Right ventricle myocardium inferior (tissue), 1 donor: ENCODE measurements at places on chromosomes 11 and 22. TPM values are rescaled to one million over a fixed set of nuclear protein-coding genes. Genes with fewer than 3 reads are reported as not detected.

DNA sequence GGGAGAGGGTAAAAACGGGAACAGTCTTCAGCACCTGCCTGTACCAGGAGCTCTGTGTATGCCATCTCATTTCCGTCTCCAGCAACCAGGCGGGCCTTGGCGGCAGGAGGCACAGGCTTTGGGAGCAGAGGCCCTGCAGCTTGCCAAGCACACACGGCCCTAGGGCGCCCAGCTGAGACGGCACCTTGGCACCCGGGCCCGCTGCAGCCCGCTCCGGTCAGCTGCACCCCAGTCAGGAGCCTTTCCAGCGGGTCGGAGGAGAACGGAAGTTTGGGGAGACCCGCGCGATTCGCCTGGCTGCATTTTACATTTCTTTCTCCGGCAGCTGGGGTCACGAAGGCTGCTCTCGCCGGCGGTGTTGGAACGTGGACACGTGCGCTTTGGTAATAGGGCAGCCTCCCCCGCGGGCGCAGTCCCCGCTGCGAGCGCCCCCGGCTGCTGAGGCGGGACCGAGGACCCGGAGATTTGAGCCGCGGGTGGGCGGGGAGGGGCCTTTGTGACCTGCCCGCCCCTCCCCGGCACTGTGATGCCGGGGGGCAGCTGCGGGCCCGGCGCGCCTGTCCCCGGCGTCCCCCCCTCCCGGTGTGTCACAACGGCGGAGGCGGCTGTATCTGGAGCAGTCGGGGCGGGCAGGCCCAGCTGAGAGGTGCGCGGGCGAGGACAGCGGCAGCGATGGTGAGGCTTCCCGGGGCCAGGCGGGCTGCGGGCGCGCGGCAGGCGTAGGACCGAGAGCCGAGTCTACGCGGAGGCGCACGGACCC, at the start of gene TUBA8:
TSS of gene TUBA8 (plus strand) at position 616 of the 760 bp plus-strand sequence. CDS start at position 673, 57 bp downstream.
- DNase-seq, result peak; percentile 76

- no peak for DNase-seq
Measured at GRCh38 chr22:25898707-25899365, 156.8 kb downstream of the MYO18B start.

GRCh38 chr11:79344753-79345294, 96.0 kb downstream of the TENM4 start:
- DNase-seq, result no peak

GRCh38 chr11:111736621-111737443, 29.4 kb downstream of the PPP2R1B start:
- no peak for DNase-seq

DNA sequence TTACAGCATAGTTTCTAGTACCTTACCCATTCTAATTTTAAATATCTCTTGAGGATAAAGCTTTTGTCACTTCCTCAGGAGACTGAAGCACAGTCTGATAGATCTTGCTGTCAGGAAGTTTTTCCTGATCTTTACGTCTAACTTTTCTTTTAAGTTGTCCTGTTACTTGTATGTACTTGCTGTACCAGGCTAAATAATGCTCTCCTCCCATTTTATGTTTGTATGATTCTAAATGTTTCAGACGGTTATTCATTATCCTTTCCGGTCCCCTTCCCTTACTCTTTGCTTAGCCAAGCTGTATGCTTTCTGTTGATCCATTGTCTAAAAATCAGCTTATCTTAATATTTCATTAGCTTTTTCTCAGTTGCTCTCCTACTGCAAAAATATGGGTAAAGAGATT, 6.0 kb downstream of the ARHGEF12 start:
- no peak for DNase-seq

- peak; percentile 75 for DNase-seq
Measured at GRCh38 chr22:24049211-24049610, 38.1 kb downstream of the CABIN1 start.

- no peak for DNase-seq
Measured at GRCh38 chr11:117702946-117703598, 93.9 kb downstream of the DSCAML1 start.

GRCh38 chr11:86070142-86071056, 1.5 kb upstream of the PICALM start:
- DNase-seq, result no peak

DNA sequence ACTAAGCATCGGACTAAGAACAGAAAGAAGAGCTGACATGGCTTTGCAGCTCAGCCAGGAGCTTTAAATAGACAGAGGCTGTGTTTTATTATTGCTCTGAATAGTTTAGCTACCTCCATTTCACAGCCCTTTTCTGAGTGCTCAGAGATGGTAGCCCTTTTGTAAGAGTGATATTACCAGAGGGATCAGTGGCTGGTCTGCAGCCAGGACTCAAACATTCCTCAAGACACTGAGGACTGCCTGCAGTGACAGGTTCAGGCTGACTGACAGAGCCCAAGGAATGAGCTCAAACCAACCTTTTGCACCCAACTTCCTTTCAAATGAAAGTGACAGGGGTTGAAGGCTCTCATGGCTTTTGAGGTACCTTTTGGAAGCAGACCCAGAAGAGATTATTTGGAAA, 189.0 kb downstream of the DDX10 start:
- DNase-seq, result no peak

GRCh38 chr11:120065876-120066275, 72.0 kb downstream of the TRIM29 start:
- DNase-seq, result no peak

GRCh38 chr11:45927332-45927683, 4.9 kb downstream of the LARGE2 start:
- peak; percentile 47 for DNase-seq

- no peak for DNase-seq
Measured at GRCh38 chr11:67780056-67780455, 105.6 kb upstream of the ALDH3B2 start.

DNA sequence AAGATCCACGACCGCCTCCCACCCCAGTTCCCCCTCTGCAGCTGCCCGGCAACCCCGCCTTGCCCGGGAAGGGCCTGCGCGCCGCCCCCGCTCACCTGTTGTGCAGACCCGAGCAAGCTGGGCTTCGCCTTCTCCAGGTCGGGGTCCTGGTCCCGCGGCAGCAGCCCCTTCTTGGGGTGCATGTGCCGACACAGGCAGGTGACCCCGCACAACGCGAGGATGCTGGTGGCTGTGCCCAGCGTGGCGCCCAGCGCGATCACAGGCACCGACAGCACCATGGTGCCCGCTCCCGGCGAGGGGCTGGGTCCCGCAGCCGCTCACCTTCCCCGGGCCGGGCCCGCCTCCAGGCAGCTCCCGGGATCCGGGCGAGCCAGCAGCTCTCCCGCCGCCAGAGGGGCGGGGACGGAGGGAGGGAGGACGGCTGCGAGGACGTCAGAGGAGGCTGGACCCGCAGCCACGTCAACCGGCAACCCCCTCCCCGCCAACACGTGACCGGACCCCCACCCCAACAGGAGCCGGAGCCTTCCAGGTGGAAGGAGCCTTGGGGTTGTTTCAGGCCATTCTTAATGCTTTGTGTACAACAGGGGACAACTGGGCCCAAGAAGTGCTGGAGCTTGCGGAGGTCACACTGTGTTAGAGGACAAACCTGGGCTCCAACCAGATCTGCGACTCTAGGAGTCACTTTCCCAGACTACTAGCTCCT, at the start of gene SYT13:
TSS of gene SYT13 (minus strand) at position 412 of the 703 bp plus-strand sequence. CDS start at position 278, 134 bp downstream.
- no peak for DNase-seq

TSKU gene
- total RNA-seq, result 16.2 TPM

GAB4 gene
- total RNA-seq, result not detected

SPI1 gene
- total RNA-seq, result 14.6 TPM

CNGA4 gene
- total RNA-seq, result not detected

CCDC116 gene
- 0.16 TPM for total RNA-seq

KCNJ1 gene
- not detected for total RNA-seq

AIFM3 gene
- 0.65 TPM for total RNA-seq

LYVE1 gene
- 106 TPM for total RNA-seq

KBTBD3 gene
- total RNA-seq, result 12.1 TPM

MS4A4E gene
- total RNA-seq, result 1.3 TPM
